ENCODE measurements at places on chromosomes 5 and 9.

DNA sequence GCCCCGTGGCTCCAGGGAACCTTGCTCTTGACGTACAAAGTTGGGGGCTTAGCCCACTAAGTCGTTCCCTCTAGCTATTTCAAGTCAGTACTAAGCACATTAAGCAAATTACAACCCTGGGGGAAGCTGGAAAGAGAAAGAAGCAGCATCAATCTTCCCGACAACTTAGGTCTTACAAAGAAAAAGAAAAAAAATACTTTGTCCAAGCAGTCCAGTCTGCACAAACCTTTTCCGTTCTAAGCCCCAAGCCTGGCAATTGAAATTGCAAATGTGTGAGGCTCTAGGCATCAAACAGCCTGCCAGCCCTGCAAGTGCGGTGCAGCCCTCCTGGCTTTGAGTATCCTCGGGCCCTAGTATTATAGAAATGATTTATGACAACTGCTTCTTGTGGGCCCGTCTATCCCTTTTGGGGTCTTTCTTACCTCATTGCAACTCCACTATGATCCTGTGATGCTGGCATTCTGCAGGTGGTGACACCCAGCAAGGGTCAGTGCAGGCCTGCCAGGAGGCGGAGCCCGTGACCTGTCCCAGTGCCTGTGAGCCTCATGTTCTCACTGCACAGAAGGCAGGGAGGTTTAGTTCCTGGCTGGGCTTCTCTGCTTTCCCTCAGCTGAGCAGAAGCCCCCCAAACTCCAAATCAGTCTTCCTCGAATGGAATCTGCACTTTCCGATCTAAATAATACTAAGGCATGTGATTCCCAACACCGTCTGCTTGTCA, 232.3 kb upstream of the IRX2 start:
- no peak for DNase-seq

GRCh38 chr9:129166623-129167557, 11.2 kb downstream of the IER5L start:
- DNase-seq: no peak

- no peak for DNase-seq
Observed at GRCh38 chr9:115291841-115292240, 173.9 kb upstream of the TNC start.

DNA sequence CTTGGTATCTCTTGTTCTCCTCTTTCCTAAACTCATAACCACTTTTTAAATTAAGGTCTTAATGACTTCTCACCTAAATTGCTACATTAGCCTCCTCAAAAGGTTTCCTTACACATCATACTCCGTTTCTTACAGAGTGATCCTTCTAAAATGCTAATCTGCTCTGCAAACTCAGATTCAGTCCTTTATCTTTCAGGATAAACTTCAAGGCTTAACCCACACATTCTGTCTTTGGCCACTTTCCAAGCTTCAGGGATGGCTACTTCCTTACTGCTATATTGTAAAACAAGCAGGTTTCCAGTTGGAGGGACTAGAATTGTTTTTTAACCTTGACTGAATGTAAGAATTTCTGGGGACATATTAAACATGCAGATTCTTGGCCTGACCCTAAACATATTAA, 105.5 kb upstream of the CHD1 start:
- no peak for DNase-seq

- DNase-seq: no peak
Observed at GRCh38 chr9:105328872-105329718, 84.6 kb downstream of the SLC44A1 start.

GRCh38 chr5:83363111-83363885, 108.2 kb upstream of the VCAN start:
- no peak for DNase-seq

DNA sequence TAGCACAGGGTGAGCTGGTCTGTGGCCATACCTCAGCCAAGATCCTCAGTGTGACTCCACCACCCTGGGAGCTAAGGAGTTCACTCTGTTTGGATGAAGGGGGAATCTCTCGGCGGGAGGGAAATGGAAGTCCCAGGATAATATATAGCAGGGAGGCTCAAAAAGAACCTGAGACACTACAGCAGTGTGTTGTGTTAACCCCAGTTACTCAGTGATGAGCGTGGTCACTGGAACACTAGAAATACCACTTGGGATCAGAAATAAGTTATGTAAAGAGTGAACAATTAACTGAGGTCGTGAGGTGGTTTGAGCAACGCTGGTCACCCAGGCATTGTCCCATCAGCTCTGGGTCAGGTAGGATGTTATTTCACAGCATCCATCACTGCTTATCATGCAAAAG, 59.3 kb upstream of the ADAMTS16 start:
- DNase-seq: no peak

DNA sequence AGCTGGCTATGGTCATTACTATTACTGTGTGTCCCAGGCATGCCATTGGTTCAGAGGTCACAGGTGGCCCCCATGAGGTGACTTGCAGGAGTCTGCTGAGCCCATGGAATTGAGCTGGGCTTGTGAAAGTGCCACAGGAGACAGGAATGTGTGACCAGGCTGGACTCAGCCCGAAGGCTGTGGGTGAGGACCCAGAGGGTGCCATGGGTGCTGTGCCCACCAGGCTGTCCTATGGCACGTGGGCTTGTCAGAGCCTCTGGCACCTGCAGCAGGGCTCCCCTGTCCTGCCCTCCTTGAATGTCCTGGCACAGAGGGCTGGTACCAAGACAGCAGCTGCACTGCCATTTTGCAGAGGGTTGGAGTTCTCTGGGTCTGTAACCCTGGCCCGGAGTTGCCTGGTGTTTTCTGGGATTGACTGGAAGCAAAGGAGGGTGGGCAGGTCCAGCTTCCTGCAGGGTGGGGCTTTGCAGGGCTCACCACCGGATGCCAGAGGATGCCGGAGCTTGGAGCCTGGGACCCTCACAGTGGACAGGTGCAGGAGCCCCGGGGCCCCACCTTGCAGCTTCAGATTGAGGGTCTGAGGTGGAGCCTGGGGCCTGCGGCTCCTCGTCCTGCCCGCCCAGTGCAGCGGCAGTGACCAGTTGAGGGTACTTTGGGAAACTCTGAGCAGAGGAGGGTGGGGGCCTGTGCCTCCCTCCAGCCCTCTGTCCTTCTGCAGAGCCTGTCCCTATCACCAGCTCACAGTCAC, 14.2 kb downstream of the COL5A1 start:
- no peak for DNase-seq

- DNase-seq: no peak
Observed at GRCh38 chr5:16260000-16260399, 80.4 kb upstream of the MARCHF11 start.

DNA sequence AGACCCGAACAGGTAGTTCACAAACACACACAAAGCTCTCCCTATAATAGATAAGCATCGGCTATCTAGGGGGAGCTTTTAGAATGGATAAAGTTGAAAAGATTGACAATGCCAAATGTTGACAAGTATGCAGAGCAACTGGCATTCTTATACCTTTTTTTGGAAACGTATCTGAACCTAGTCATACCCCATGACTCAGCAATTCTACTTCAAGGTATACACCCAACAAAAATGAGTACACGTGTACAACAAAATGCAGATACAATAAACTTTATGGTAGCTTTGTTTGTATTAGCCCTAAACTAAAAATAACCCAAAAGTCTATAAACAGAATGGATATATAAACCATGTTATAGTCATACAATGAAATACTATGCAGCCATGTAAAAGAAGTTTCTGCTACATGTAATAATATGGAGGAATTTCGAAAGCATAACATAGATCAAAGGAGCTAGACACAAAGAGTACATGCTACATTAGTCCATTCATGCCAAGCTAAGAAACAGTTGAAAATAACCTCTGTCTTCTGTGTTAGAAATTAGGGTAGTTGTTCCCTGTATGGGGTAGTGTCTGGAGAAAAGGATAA, 718.5 kb upstream of the ZNF608 start:
- no peak for DNase-seq

DNA sequence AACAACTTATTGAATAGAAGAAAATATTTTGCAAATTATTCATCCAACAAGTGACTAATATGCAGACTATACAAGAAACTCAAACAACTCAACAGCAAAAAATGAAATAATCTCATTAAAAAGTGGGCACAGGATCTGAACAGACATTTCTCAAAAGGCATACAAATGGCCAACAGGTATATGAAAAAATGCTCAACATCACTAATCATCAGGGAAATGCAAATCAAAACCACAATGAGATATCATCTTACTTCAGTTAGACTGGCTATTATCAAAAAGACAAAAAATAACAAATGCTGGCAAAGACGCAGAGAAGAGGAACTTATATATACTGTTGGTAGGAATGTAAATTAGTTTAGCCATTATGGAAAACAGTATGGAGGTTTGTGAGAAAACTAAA, 1.8 kb upstream of the AMACR start:
- no peak for DNase-seq

GRCh38 chr9:126295936-126296600, 30.6 kb upstream of the MVB12B start:
- no peak for DNase-seq

DNA sequence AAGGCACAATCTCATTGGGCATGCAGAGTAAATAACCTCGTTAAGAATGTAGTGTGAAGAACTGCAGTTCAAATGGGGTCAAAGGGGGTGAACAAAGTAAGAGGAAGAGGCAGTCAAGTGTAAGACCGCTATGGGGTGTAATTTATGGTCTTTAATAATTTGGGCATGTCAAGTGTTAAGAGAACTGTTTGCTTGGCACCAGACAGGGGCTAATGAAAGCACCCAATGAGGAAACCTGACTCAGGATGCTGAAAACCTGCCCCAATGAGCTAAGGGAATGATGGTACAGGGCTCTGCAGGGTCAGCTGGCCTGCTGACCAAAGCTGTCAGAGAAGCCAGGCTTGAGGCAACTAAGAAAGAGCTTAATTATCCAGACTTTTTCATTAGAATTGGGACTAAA, 368.1 kb downstream of the DTWD2 start:
- DNase-seq: no peak

- no peak for DNase-seq
Observed at GRCh38 chr5:122126177-122126755, 3.1 kb upstream of the ZNF474 start.
